ENCODE measurements at places on chromosomes 4 and X.

- no peak for DNase-seq
Measured at GRCh38 chrX:9318213-9318612, 146.6 kb upstream of the TBL1X start.

DNA sequence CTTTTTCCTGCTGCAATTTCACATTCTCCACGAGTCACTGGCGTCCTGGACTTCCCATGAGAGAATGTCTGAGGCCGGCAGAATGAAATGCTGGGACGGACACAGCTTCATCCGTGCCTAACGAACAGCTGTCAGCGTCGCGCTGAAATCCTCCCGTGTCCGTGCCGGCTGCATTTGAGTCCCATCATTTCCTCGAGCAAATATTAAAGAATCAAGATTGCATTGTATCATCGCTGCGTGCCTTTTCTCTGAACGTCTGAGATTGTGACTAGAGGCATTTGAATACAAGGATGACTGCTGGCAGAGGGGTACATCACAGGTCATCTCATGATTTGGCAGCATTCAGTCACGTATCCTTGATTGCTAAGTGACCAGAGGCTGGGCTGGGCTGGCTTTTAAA is 279.9 kb downstream of the ASMT start:
- no peak for DNase-seq

GRCh38 chr4:15194520-15194919 is 192.2 kb downstream of the CPEB2 start:
- DNase-seq = no peak

DNA sequence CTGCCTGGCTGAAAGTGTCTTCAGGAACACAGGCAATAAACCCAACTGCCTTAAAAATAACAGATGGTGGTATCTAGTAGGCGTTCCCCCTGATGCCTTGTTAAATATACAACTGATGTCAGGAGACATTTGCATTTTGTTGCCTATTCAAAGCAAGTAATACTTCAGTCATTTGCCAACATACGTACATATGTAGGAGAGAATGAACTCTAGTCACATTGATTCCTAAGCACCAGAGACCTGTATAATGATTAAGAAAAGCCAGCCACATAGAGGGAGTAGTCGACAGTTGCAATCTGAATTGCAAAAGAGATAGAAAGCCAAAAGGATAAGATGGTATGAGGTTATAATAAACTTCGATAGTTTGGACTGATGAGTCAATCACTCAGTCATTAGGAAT is 191.0 kb upstream of the EMCN start:
- DNase-seq = no peak

GRCh38 chr4:52837716-52838558 is 24.2 kb upstream of the RASL11B start:
- DNase-seq = no peak

GRCh38 chr4:2057382-2058065 is 1.6 kb upstream of the NAT8L start:
- DNase-seq = no peak

- no peak for DNase-seq
Measured at GRCh38 chr4:128232719-128233118, 54.9 kb downstream of the PGRMC2 start.

GRCh38 chr4:139501117-139501516 is 47.2 kb downstream of the RAB33B start:
- DNase-seq = no peak

DNA sequence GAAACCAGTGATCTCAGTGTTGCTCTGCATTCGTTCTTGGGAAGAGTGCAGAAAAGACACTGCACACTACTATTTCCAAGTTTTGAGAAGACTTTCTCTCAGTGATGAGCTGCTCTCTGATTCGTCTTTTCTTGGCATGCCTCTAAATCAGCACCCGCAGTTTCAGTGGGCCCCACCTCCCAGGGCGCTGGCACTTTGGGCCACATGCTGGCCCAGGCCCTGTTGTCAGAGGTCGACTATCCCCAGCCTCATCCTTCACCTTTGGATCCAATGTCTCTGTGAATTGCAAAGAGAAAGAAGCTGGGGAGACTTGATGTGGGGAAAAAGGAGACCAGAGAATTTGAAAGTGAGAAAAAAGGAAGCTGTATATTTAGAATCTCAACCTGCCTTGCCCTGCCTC is 644.1 kb upstream of the PITX2 start:
- DNase-seq = no peak

GRCh38 chr4:129358571-129358970 is 262.6 kb downstream of the C4orf33 start:
- no peak for DNase-seq

DNA sequence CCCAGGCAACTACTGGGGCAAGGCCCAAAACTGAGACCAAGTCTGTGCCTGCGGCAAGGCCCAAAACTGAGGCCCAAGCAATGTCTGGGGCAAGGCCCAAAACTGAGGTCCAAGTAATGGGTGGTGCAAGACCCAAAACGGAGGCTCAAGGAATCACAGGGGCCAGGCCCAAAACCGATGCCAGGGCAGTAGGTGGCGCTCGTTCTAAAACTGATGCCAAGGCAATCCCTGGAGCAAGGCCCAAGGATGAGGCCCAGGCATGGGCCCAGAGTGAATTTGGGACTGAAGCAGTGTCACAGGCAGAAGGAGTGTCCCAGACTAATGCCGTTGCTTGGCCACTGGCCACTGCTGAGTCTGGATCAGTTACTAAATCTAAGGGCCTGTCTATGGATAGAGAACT is 2.7 kb downstream of the GPRASP2 start:
- DNase-seq = no peak

DNA sequence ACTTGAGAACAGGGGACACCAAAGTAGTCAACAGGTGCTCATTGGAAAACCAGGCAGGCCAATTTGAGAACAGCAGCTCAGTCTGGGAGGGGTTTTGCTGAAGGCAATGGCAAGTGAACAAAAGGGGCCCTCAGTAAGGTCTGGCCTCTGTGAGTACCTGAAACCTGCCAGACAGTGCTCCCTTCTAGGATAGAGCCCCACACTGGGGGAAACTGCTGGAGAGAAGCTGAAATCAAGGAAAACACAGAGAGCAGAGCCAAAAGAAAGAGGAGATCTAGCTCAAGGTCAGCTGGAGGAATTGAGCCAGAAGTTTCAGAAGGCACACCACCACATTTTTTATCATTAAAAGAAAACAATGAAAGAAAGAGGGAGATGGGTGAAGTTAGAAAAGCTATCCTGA is 28.2 kb downstream of the PNMA6E start:
- DNase-seq = no peak

- no peak for DNase-seq
Measured at GRCh38 chrX:36422368-36422767, 502.8 kb downstream of the CFAP47 start.

DNA sequence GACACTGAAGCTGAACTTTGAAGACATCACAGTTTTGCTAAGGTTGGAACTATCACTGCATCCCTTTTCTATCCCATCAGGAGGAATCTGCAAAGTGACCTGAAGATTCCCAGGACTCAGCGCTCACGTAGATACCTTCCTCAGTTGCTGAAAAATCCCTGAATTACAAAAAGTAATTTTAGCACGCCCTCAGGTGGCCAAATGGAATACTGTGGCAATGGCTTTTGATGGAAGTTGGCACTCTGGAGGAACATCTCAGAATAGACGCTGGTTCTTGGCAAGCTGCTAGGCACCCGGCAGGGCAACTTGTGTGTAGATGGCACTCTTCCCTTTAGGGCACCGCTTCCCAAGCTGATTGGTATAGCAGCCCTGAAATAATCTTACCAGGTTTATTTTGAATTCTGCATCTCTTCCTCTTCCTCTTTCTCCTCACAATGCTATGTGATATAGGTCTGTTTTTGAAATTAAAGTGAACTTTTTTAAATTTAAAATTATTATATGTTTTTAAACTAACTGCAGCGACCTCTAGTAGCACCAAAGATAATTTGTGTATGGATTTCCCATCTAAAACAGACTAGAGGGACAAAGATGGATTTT is 16.3 kb upstream of the ESX1 start:
- DNase-seq = no peak

DNA sequence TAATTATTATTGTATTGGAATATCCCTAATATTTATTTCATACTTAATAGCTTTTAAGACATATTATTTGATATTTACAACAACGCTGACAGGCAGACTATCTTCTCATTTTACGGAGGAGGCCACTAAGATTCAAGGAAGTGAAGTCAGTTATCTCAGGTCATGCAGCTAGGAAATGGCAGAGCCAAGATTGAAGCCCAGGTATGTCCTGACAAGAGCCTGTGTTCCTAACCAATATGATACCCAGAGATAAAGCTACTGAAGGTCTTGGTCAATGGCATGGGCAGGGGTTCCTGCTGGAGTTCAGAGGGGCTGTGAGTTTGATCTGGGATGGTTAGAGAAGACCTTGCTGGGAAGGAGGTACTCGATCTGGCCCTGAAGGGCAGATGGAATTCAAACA is 47.1 kb downstream of the ARHGEF6 start:
- DNase-seq = no peak

- DNase-seq = no peak
Measured at GRCh38 chr4:67603310-67604028, 44.9 kb downstream of the STAP1 start.

- no peak for DNase-seq
Measured at GRCh38 chr4:183873409-183874185, 31.5 kb upstream of the STOX2 start.

- DNase-seq = no peak
Measured at GRCh38 chr4:173367946-173368345, 2.8 kb upstream of the SAP30 start.

GRCh38 chr4:186545436-186545835 is 9.9 kb downstream of the MTNR1A start:
- no peak for DNase-seq

DNA sequence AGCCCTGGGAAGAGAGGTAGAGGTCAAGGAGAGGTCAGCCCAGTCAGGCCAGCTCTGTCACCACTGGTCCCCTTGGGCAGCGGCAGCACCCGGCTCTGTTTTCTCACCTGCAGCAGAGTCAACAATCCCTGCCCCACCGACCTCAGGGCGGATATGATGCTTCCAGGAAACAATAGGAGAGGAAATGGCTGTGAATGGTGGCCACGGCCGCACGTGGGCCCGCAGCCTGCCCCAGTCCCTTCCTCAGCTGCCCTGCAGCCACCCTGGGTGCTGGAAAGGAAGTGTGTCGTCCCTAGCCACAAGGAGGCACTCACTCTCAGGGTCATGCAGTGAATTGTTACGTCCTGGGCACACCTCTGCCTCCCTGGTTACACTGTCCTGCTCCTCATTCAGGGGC is 92.5 kb upstream of the ENPP6 start:
- DNase-seq = peak; percentile 34

GRCh38 chrX:56782791-56783449 is 53.9 kb downstream of the NBDY start:
- no peak for DNase-seq

DNA sequence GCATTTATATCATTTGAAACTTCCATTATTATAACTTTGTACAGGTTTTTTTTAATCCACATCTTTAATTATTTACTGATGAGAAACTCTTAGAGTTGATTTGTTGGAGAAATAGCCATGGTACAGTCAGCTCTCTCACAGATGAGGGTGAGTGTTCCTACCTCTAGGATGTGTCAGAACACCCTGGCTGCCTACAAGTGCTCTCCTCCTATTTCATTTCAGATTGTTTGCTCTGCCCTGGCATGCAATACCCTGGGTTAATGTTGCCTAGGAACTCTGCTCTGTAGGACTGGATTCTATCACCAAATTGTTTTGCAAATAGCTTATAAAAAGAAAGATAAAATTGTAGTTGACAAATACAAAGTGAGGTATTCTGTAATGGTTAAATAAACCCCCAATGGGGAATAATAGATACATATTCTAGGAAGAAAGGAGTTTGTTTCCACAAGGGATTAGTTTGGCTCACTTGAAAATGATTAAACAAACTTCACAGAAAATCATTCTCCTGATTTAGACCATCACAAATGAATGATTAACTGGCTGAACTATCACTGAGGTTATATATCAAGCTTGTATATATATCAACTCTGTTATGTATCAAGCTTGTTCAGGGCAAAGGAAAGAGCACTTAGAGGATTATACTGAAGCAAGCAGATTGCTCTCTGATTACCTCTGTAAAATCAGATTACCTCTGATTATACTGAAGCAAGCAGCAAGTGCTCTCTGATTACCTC is 150.0 kb downstream of the PDE5A start:
- no peak for DNase-seq

- DNase-seq = no peak
Measured at GRCh38 chrX:115939636-115940160, 230.8 kb upstream of the AGTR2 start.

DNA sequence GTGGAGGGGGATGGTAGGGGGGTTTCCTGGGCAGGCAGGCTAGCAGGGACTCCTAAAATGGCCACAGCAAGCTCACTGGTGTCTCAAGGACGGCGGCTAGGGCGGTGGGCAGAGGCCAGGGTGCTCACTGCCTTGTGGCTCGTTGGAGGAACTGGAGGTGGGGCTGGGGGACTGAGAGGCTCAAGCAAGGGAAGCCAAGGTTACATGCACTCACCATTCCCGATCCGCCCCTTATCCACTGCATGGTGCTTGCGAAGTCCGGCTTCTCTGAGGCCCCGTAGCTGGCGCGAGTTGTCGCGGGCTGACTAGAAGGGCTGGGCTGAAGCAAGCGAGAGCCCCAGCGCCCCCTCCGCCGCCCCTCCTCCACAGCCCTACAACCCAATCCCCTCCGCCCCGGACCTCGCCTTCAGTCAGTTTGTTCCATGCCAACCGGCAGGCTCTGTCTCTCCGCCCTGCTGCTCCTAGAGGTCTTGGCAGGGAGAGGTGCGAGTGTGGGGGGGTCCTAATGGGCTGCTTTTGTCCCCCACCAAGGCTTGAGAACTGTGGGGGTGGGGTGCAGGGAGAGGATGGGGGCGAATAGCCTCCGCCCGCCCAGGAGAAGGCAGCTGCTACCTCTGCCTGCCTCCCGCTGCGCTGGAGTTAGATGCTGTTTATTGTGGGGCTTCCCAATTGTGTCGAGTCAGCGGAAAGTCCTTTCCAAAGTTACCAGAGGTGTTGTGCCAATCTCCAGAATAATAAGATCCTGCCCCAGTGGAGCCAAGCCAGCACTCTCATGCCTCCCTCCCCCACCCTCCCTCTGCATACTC is at the start of gene ARHGEF9:
ARHGEF9 (minus strand) TSS at position 313 of the 806 bp plus-strand sequence; CDS start at position 244, 69 bp downstream.
- no peak for DNase-seq

GRCh38 chr4:116925900-116926457 is 159.4 kb downstream of the TRAM1L1 start:
- DNase-seq = no peak

- no peak for DNase-seq
Measured at GRCh38 chrX:112901869-112902725, 61.5 kb upstream of the AMOT start.

DNA sequence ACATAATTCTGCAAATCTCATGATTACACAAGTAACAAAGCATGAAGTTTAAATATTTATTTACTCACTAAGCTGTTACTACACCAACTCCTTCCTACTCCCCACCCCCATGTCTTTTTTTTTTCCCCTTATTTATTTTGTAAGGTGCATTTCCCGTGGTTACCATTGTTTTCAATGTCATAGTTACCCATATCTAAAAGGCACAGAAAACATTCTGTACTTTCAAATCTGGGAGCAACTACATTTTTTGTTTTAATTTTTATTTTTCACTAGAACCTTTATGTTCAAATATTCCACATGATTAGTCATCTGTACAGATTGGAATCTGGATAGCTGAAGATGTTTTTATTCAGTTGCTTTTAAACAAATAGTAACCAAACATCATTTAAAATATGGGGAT is 62.8 kb downstream of the PPP3CA start:
- DNase-seq = no peak

- no peak for DNase-seq
Measured at GRCh38 chr4:39741401-39741800, 43.5 kb downstream of the UBE2K start.

GRCh38 chr4:18067031-18067430 is 45.5 kb upstream of the LCORL start:
- DNase-seq = no peak

- DNase-seq = no peak
Measured at GRCh38 chrX:56728752-56729151, 291 bp upstream of the NBDY start.

- DNase-seq = no peak
Measured at GRCh38 chr4:92825791-92826190, 522.0 kb downstream of the GRID2 start.
